Panc1 (cell line): ENCODE measurements at places on chromosomes 7 and 10.

- no peak for DNase-seq
Observed at GRCh38 chr7:137873979-137874777, 27.4 kb upstream of the DGKI start.

- no peak for DNase-seq
Observed at GRCh38 chr7:152362128-152362926, 73.5 kb downstream of the KMT2C start.

- DNase-seq, result no peak
Observed at GRCh38 chr10:70063418-70064098, 10.9 kb downstream of the MACROH2A2 start.

- DNase-seq, result no peak
Observed at GRCh38 chr7:7918736-7919448, 49.7 kb upstream of the GLCCI1 start.

- DNase-seq, result no peak
Observed at GRCh38 chr10:80131499-80131901, 1.0 kb upstream of the PLAC9 start.

- no peak for DNase-seq
Observed at GRCh38 chr10:102306710-102307109, 61.4 kb downstream of the GBF1 start.

DNA sequence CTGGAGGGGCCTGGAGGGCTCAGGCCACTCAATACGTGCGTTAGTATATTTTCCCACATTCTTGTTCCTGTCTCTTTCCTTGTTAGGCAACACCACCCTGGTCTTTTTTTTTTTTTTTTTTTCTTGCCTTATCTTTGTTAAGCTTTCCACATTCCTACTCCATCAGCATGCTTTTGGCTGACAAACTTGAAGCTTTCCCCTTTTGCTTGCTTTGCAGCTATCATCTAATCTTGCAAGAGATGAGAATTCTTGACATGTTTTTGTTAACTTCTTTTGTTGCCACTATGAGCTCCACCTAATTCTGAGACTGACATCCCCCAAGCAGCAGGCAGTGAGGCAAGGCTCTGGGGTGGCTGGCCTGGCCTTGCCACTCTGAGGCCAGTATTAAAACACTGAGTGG, 52.5 kb upstream of the NRP1 start:
- DNase-seq, result no peak

GRCh38 chr10:12605580-12606405, 256.4 kb downstream of the CAMK1D start:
- DNase-seq, result no peak

- no peak for DNase-seq
Observed at GRCh38 chr10:30029164-30029871, 30.1 kb downstream of the JCAD start.
